G401 (cell line): ENCODE measurements at places on chromosomes 1 and 21.
A peak's percentile ranks its signal among the peaks of the same experiment; 100 is the strongest.

GRCh38 chr1:209490013-209490412, 93.5 kb upstream of the CAMK1G start:
- DNase-seq = peak; percentile 16

DNA sequence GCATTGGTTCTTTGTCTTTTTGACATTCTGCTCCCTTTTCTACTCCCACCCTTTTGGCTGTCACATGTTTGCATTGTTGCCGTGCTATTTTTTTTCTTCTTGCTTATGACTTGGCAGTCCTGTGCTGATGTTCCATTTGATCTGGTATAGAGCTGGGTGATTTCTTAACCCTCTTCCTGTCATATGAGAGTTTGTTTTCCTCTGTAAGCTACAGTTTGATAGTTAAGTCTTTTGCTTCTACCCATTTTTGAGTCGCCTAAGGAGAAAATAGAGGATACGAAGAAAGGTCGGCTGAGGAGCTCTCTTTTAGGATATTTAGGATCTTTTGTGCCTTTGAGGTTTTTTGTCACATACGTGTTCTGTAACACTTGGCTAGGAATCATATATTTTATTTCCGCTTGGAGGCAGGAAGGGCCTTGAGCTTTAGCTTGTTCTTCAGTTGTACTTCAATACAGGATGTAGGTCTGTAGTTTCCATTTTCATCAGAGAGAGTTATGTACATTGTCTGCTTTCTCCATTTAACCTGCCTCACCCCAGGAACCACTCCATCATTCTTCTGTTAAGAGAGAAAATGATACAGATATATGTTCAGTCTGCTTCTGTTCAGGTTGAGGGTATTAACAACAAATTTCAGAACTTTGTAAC, 150.7 kb downstream of the BACH1 start:
- DNase-seq = no peak

GRCh38 chr1:64955097-64956009, 11.0 kb downstream of the JAK1 start:
- DNase-seq = no peak

DNA sequence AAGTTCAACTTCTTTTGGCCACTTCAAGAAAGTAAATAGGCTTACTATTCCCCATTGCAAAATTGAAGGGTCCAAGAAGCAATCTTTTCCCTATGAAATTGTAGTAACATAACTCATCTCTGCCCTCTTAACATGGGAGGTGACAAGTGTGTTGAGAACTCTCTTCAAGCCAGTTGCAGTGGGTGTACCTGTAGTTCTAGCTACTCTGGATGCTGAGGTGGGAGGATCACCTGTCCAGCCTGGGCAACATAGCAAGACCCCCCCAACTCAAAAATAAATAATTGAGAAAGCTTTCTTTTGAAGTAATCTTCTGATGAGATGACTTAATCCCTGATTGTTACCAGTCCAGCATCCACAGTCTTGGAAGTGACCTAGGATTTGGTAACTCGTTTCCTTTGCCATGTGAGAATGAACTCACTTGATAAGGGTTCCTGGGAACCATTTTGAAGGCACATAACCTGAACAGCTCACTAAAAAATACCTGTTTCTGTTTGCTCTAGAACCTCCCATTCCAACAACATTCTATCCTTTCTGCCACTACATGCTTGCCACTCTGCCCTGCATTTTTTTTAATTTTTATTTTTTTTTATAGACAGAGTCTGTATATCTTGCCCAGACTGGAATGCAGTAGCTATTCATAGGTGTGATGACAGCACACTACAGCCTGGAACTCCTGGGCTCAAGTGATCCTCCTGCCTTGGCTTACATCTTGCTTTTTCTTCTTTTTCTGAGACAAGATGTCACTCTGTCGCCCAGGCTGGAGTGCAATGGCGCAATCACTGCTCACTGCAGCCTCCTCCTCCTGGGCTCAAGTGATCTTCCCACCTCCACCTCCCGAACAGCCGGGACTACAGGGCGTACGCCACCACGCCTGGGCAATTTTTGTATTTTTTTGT, 1.4 kb upstream of the IPO9 start:
- DNase-seq = no peak

- no peak for DNase-seq
Observed at GRCh38 chr1:42282867-42283583, 52.0 kb downstream of the FOXJ3 start.

- no peak for DNase-seq
Observed at GRCh38 chr1:228992907-228993535, 257.7 kb downstream of the RHOU start.

GRCh38 chr1:162285149-162285561, 91.5 kb downstream of the SPATA46 start:
- peak; percentile 17 for DNase-seq

DNA sequence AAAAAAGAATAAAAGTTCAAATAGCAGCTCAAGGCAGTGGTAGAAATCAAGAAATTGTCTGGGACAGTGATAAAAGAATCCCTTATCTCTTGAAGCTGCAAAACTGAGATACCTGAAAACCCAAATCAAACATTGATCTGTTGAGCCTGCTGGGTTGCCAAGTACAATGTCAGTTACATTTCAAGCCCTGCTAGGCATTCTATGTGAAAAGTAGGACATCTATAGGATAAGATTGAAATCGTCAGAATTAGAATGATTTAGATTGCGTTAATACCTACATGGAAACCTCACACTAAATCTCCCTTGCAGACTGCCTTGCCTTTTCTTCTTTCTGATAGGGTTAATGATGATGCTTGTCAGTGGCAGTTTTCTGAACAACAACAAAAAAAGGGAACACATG, 1684.4 kb upstream of the B3GALT2 start:
- no peak for DNase-seq

- no peak for DNase-seq
Observed at GRCh38 chr1:48858200-48858920, 81.7 kb upstream of the BEND5 start.

GRCh38 chr1:200161801-200162200, 134.3 kb downstream of the NR5A2 start:
- DNase-seq = no peak

DNA sequence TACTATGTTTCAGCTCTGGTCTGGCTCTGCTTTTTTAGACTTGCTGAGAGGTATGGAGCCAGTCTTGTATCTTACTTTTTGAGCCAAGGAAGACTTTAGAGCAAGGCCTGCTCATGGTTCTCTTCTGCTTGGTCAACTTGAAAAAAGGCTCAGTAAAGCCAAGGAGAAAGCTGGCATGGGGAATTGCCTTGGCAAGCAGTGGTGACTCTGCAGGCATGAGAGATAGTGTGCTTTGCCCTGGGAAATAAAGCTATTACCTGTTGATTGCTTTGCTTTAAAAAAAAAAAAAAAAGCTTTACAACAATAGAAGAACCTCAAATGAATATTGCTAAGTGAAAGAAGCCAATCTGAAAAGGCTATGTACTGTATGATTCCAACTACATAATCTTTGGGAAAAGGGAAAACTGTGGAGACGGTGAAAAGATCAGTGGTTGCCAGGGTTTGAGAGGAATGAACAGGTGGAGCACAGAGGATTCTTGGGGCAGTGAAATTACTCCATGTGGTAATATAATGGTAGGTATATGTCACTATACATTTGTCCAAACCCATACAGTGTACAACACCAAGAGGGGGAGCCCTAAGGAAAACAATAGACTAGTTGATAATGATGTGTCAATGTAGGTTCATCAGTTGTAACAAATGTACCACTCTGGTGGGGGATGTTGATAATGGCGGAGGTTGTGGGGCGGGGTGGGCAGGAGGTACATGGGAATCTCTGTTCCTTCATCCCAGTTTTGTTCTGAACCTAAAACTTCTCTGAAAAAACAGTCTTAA, 87.6 kb downstream of the HMCN1 start:
- peak; percentile 36 for DNase-seq

GRCh38 chr1:116164604-116165368, 53.6 kb downstream of the MAB21L3 start:
- peak; percentile 86 for DNase-seq

DNA sequence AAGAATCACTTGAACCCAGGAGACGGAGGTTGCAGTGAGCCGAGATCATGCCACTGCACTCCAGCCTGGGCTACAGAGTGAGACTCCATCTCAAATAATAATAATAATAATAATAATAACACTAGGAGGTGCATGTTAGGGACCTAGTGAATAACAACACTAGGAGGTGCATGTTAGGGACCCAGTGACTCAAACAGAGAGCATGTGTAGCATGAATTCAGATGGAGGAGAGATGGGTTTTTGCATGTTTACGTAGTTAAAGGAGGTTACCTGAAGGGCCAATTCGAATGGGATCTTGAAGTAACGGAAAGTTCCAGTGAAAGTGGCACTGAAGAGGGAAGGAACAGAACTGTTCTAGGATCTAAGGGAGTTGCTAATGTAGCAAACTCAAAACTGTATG, 7.1 kb upstream of the KCNK1 start:
- no peak for DNase-seq

GRCh38 chr1:78088015-78088414, 42.2 kb downstream of the GIPC2 start:
- DNase-seq = no peak

DNA sequence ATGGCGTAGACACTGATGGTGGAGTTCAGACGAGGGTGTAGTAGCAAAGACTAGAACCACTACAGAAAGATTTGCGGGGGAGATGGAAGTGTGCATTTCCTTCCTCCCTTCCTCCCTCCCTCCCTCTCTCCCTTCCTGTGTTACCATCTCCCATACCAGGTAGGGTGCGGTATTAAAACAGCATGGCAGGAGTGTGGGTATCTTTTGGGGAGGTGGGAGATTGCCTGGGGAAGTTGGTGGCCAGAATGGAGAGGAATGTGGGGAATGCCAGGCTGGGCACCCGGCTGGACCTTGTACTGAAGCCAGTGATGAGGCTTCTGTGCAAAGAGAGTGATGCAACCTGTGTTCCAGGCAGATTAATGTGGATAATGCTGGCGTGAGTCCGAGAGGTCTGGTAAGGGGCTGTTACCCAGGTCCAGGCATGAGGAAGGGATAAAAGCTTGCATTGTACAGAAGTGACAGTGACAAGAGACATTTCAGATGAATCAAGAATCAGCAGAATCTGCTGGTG, 30.3 kb upstream of the PPP2R5A start:
- no peak for DNase-seq

- DNase-seq = no peak
Observed at GRCh38 chr1:112395256-112395820, 676 bp upstream of the CTTNBP2NL start.

DNA sequence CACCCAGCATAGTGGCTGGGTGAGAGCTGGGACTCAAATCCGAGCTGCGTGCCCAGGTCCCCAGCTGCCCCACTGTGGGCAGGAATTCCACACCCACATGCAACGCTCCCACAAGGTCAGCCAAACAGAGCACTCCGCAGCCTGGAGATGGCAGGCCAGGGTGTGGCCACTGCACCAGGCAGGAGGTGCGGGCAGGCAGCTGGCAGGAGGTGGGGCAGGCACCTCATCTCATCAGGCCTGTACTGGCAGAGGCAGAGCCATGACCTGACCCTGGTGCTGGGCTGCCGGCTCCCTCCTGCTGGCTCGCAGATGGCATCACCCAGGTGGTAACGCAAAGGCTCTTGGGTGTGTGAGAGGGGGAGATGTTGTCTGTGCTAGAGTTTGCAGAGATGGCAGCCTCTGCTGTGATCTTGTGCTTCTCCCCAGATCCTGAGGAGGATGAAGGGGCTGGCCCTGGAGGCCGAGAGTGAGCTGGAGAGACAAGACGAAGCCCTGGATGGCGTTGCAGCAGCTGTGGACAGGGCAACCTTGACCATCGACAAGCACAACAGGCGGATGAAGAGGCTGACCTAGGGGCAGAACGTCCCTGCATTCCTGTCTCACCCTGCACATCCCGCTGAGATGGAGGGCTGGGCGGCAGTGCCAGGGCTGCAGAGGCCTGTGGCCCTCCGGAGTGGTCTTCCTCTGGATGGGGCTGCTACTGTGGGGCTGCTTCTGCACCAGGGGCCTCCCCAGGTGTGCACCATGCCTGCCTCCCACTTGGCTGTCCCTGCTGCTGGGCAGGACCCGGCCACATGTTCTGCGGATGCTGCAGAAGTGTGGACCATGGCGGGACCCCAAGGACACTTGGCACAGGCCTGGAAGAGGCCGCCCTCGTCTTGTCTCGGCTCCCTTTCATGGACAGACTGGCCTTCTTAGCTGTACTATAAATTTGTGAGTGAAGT, 35.1 kb upstream of the PRSS38 start:
- DNase-seq = peak; percentile 75

GRCh38 chr1:42815941-42816584, 859 bp upstream of the ERMAP start:
- DNase-seq = no peak

- no peak for DNase-seq
Observed at GRCh38 chr21:14526836-14527695, 19.0 kb downstream of the SAMSN1 start.

- no peak for DNase-seq
Observed at GRCh38 chr1:62271948-62272728, 47.1 kb downstream of the KANK4 start.

GRCh38 chr1:164562511-164562910, 3.5 kb downstream of the PBX1 start:
- peak; percentile 59 for DNase-seq

DNA sequence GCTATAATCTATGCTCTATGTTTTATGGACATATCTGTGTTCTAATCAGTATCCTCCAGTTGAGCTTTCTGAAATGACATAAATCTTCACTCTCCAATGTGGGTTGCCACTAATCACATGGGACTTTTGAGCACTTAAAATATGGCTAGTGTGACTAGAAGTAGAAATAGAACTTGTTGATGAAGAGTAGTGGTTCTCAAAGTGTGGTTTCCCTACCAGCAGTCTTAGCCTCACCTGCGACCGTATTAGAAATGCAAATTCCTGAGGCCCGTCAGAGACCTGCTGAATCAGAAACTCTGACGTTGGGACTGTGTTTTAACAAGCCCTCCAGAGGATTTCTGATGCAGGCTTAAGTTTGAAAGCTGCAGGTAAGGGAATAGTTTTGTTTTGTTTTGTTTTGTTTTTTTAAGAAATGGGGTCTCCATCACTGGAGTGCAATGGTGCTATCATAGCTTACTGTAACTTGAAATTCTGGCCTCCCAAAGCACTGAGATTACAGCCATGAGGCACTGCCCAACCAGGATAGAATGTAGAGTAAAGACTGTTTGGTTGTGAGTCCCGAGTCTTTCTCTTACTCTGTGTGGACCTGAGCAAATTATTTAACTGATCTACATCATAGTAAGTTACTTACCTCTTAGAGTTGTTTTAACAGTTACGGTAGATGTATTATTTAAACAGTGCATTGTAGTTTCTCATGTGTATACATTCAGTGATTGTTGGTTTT, 21.7 kb downstream of the GLRX2 start:
- no peak for DNase-seq
